ENCODE measurements at places on chromosomes 3 and 15. TPM values are rescaled to one million over a fixed set of nuclear protein-coding genes. Genes with fewer than 3 reads are reported as not detected.

The HES1 gene
- total RNA-seq: 0.81 TPM

The SLC28A1 gene
- total RNA-seq: not detected

The CSTA gene
- not detected for total RNA-seq

The FEZF2 gene
- not detected for total RNA-seq

The COL6A5 gene
- not detected for total RNA-seq

The CTXN2 gene
- not detected for total RNA-seq

The HDC gene
- 1.7 TPM for total RNA-seq

The GREM1 gene
- total RNA-seq: 0.25 TPM

The C3orf52 gene
- 3.2 TPM for total RNA-seq

The CLDN18 gene
- total RNA-seq: not detected

The TMEM207 gene
- not detected for total RNA-seq

GRCh38 chr3:19457449-19457848 lies 309.1 kb downstream of the KCNH8 start:
- DNase-seq: no peak

DNA sequence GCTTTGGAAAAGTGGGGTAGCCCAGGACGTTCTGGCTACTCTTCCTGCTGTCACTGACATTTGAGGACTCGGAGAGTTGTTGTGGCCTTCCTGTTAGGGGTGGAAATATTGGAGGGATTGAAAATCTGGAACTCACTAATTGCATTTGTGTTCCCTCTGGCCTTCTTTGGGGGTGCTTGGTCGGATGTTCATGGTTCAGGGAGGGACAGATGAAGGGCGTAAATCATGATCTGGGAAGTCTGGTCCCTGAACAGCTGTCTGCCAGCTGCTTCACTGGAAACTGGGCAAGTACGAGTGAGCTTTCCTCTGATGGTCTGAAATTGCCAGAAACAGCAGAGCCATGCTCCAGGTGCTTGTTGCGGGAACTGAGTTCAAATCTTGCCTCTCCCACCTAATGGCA lies 327.8 kb upstream of the C2CD4B start:
- DNase-seq: no peak

DNA sequence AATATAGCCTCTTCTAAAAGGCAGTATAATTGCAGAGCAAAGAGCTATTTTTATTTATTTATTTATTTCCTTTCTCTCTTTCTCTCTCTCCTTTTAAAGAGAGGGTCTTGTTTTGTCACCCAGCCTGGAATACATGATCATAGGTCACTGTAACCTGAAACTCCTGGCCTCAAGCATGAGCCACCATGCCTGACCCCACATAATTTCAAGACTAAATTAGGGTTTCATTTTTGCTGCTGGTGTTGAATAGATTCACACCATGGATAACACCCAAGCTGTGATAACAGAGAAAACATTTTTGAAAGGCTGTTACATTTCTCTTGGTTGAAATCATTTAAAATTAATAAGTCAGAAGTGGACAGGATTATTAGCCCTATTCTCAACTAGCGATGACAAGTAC lies 131.6 kb downstream of the LEKR1 start:
- DNase-seq: no peak

- DNase-seq: no peak
Observed at GRCh38 chr3:145183261-145183660, 977.7 kb downstream of the PLOD2 start.

DNA sequence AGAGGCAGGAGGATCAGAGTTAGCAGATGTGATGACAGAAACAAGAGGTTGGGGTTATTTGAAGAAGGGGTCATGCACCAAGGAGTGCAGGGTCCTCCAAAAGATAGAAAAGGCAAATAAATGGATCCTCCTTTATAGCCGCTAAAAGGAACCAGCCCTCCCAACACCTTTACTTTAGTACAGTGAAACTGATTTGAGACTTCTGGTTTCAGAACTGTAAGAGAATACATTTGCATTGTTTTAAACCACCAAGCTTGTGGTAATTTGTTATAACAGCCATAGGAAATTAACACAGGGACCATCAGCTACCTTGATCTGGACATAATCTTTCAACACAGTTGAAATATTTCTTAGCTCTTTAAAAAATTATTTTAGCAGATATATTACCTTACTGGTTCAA lies 166.6 kb downstream of the TIGIT start:
- no peak for DNase-seq

GRCh38 chr3:144294659-144295538 lies 323.3 kb downstream of the DIPK2A start:
- DNase-seq: no peak

GRCh38 chr15:90529011-90529370 lies 732 bp upstream of the CRTC3 start:
- DNase-seq: no peak

DNA sequence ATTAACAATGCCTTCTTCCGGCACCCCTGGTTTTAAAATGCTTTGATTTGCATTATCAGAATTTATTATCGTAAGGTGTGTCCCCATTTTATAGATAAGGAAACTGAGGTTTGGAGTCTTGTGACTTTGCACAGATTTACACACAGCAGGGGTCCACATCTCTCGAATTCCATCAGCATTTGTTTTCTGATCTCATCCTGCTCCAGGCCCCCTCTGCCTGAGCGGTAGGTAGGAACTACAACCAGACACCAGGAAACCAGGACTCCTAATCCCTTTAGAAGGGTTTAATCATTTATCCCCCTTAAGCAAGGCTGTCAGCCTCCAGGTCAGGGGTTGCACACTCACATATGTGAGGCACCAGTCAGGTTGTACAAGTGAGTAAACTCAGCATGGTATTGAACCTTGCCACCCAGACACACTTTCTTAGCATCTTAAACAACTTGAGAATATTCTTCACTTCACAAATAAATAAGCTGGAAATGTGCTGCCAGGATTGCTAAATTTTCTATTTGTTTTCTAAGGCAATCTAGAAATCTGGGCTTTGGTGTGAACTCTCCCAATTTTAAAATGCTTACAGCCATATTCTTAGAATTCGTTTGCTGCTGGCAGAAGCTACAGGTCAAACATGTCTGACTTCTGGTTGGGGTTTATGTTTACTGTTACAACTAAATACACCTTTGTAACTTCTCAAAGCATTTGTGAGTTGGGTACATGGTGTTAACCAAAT lies 31.7 kb upstream of the CMTM7 start:
- no peak for DNase-seq

- DNase-seq: no peak
Observed at GRCh38 chr3:22372292-22373062, 621.5 kb upstream of the ZNF385D start.

DNA sequence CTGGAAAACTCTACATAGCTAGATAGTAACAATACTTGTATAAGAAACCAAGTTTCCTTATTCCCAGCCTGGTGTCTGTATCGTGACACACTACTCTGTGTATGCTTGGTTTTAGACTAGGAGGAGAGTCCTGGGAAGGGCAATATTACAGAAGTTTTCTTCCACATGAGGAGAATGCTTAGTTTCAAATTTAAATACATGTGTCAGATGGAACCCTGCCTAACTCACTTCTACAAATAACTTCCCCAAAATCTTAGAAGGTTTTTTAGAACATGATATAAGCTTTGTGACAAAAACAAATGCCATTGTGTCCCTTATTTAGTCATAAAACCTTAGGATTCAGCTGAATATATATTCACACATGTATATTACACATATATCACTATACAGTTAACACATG lies 7.2 kb upstream of the IL20RB start:
- no peak for DNase-seq

- no peak for DNase-seq
Observed at GRCh38 chr3:73681610-73682009, 56.9 kb upstream of the PDZRN3 start.

DNA sequence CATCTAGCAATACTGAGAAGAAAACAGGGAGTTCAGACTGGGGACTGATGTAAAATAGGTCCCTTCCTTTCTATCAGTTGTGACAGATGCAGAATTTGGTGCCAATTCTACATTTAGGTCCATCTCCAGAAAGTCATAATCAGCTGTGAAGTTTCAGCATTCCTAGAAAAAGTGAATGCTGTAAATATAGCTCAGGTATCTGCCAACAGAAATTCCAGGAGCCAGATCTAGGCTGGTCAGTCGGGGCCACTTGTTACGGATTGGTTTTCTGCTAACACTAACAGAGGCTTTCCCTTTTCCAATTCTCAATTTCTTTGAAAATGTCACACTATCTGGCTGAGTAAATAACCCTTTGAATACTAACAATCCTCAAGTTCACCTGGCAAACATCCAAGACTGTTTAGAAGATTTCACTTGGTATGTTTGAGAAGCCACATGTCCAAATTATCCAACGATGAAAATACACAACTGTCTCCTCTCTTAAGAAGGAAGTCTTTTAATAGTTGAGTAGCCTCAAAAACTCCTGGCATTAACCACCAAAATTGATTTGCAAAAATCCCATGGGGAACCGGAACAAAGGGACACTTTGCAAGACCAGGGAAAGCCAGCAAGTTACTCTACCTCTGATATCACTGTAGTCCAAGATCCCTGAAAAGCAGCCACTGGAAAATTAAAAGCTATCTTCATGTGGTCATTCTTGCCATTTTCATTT lies 222.3 kb downstream of the ZMAT3 start:
- no peak for DNase-seq

GRCh38 chr3:146881966-146882760 lies 277.0 kb upstream of the PLSCR5 start:
- no peak for DNase-seq

DNA sequence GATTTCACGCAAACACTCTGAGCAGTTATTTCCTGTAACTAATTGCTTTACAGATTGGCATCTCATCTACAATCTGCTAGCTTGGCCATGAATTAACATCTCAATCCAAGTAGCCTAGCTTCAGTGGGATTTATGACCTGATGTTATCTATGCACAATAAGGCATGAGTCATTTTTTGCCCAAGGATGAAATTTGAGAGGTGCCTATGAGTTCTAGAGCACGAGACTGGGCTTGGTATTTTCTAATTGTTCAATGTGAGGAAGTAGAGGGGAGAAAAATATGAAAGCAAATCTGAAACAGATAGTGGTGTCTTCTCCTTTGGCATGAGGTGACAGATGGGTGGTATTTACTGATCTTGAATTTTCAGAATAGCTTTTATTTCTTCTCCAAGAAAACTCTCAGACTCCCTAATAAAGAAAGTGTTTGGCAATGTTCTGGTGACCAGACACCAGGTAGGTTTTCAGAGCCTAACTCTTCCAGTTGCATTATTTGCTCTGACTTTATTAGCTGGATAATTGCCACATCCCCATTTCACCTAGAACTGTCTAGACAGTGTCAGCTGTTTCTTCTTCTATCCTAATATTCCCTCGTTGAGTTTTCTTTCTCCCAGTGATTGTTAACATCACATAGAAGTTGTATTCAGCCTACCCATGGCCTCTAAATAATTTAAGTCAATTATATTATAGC lies 301.0 kb upstream of the UMPS start:
- DNase-seq: no peak

GRCh38 chr3:9013782-9014563 lies 50.7 kb upstream of the RAD18 start:
- DNase-seq: no peak

GRCh38 chr15:85687329-85687728 lies 107.4 kb downstream of the KLHL25 start:
- DNase-seq: no peak

- no peak for DNase-seq
Observed at GRCh38 chr15:99447497-99448371, 118.0 kb upstream of the MEF2A start.

- no peak for DNase-seq
Observed at GRCh38 chr3:150371741-150372254, 36.3 kb upstream of the TSC22D2 start.

DNA sequence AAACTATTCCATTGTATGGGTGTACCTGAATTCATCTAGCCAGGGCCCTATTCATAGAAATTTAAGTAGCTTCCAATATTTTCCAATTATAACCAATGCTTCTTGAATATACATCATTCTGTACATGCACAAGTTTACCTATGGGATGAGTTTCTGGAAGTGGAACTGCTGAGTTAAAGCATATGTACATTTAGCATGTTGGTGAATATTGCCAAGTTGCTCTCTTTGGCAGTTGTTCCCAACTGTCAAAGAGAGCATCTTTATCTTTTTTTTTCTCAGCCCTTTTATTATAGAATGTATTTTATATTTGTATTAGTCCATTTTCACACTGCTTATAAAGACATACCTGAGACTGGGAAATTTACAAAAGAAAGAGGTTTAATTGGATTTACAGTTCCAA lies 8.3 kb upstream of the CCK start:
- no peak for DNase-seq

- no peak for DNase-seq
Observed at GRCh38 chr15:99711625-99712024, 21.6 kb downstream of the LYSMD4 start.

Data from activated T-cell treated with anti-CD3 and anti-CD28 coated beads, Interleukin-2, amount 50 U/mL, for 72 hours (primary cell).